SHP77 treated with DMSO at 0.1 percent for 48 hours (cell line): ENCODE measurements at places on chromosomes 5 and 9.

- DNase-seq = no peak
These were observed 71.8 kb downstream of the THBS4 start for GRCh38 chr5:80106916-80107315.

GRCh38 chr5:103364074-103364473, 105.5 kb downstream of the MACIR start:
- DNase-seq = no peak

DNA sequence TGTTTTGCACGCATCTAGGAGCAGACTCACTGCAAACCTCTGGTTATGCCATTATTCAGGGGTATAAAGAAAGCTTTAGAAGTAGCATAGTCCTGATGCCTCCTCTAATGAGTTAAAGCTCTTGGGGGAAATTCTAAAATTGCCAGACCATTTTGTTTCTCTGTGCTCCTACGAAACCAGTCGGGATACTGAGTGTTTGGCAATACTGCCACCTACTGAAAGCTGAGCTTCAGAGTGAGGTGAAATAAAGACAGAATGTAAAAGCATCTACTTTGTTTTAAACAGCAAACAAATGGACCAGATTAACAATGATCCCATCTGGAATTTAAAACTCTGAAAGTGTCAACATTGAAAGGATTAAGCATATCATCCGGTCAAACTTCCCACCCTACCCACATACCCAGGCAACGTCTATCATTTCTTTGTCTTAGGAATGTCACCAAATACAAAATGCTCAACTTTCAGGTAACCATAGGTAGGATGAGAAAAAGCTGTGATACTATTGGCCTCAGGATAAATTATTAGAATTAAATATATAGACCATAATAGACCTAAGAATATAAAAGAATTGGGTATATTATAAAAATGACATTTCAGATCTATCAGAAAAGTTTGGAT, 77.8 kb upstream of the SHISAL2B start:
- no peak for DNase-seq

DNA sequence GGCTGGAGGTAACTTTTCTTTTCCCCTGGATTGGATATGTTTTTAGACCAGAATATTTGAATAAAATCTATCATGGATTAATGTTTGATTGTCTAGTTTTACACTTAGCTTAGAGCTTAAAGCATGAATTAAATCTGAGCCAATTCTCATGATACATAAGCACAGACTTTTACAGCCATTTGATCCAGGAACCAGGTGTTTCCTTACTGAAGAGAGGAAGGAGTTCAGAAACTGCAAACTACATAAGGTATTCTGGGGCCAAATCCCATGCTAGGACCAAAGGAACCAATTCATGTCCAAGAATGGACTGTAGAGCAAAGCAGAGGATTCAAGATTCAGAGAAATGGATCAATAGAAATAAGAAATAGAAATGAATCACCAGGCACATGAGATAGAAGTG, 360.4 kb upstream of the ZNF608 start:
- no peak for DNase-seq
